Stimulated activated CD8-positive, alpha-beta memory T cell treated with anti-CD3 and anti-CD28 coated beads, Interleukin-7, amount 100 ng/mL, for 1 hour (primary cell): ENCODE measurements at places on chromosomes 3 and 15.

DNA sequence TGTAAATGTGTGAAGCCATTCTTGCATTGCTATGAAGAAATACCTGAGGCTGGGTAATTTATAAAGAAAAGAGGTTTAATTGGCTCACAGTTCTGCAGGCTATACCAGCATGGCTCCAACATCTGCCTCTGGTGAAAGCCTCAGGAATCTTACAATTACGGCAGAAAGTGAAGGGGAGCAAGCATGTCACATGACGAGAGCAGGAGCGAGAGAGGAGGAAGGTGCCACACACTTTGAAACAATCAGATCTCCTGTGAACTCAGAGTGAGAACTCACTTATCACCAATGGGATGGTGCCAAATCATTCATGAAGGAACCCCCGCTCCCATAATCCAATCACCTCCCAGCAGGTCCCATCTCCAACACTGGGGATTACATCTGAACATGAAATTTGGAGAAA, 213.6 kb upstream of the TSC22D2 start:
- no peak for DNase-seq

GRCh38 chr15:61644550-61644949, 415.4 kb upstream of the RORA start:
- no peak for DNase-seq

DNA sequence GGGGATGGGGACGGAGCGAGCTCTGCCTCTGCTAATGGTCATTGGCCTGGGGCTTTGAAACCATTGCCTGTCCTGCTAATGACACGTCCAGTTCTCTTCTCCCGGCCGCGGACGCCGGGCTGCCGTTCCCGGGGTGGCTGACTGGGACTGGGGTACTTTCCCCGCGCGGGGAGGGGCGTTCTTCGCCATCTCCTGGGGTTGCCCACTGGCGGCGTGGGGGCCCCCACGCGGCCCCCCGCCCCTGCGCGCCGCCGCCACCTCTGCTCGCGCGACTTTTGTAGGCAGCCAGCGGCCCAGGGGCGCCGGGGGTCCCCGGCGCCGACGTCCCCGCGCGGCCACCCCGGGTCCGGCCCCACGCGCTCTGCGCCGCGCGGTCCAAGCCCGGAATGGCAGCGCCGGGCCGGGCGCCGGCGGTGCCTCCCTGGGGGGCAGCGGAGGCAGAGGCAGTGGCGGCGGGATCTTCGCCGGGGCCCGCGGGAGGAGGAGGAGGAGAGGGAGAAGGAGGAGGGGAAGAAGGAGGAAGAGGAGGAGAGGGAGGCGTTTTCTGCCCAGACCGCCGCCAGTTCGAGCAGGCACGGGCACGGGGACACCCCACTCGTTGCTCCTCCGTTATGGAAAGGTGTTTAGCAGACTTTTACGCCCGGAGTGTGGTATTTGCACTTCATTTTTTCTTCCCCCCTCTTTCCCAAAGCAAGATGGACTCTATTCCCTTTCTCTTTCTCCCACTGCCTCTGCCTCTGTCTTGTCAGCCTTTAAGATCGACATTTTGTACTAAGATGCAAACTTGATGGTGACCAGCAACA, 2.3 kb downstream of the BBX start:
- DNase-seq, result no peak

GRCh38 chr3:57557085-57557537, 1.0 kb downstream of the PDE12 start:
- no peak for DNase-seq

DNA sequence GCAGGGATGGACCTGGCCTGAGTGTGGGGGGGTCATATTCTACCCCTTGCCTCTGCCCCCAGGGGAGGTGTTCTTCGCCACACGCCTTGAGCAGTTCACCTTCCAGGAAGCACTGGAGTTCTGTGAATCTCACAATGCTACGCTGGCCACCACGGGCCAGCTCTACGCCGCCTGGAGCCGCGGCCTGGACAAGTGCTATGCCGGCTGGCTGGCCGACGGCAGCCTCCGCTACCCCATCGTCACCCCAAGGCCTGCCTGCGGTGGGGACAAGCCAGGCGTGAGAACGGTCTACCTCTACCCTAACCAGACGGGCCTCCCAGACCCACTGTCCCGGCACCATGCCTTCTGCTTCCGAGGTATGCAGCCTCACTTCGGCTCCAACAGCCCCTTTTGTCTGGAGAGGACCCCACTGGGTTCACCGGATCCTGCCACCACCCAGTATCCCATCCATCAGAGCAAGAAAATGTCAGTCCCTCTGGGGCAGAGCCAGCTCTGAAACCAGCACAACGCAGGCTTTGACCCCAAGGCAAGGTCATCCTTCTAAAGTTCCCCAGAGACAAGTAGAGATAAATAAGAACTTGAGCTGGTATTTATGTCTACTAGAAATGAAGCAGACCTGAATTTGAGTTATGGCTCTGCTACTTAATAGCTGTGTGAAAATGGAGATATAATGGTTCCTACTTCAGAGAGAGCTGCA, 45.8 kb downstream of the HAPLN3 start:
- no peak for DNase-seq

DNA sequence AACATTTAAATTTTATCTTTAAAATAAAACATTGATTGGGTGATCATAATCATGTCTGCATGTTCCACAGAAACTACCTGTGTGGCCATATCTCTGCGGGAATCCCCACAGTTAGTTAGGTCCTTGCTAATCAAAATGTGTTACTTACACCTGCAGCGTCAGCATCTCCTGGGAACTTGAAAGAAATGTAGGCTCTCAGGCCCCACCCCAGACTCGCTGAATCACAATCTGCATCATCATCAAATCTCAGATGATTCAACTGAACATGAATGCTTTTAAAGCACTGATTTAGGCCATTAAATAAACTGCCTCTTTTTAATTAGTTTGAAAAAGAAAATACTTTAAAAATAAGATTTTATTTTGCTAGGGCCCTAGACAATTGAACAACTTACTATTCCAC, 577.8 kb downstream of the PYDC2 start:
- no peak for DNase-seq

DNA sequence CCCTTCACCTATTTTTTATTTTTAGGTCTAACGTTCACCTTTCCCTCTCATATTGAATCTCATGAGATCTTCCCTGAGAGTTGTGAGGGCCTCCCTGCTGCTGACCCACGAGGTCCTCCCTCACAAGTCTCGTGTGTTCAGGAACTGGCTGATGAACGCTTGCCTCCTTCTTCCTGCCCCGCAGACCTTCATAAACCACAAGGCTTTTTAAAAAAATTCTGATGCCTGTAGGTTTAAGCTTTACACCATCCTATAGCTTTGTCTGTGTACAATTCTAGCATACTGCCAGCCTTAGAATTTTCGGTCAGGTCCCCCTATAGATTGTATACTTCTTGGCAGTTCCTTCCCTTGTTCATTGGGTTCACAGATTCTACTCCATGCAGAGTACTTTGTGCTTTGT, 50.5 kb downstream of the CHST2 start:
- no peak for DNase-seq

DNA sequence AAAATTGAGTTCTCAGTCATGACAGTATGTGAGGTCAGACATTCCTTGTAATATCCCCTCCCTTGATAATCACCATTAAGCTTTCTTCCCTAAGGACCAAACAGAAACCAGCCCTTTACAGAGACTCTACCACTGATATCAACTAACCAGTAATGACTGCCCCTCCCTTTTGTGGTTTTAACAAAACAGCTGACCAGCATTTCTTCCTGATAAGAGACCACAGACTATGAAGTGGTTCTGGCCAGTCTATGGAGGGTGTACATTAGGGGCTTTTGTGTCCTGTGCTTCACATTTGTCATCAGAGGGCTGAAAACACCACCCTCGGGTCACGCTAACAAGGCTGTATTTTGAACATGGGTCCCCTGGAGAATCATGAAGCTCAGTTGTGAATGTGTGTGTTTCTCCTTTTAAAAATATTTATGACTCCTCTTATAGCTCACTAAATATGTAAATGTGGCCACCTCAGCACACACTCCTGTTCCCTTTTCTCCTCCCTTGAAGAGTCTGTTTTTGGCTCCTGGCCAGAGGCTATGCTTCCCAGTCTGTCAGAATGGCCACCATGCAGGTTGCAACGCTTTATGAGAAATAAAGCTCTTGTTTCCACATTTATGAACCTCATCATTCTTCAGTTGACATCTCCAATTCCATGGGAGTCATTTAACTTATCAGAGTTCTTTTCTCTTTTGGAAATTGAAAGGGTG, 239.3 kb downstream of the CPNE4 start:
- no peak for DNase-seq

- no peak for DNase-seq
Observed at GRCh38 chr15:101651554-101652097, 555 bp downstream of the TM2D3 start.

- no peak for DNase-seq
Observed at GRCh38 chr3:55202326-55202725, 274.5 kb upstream of the LRTM1 start.

GRCh38 chr15:79900087-79900486, 3.3 kb upstream of the MTHFS start:
- no peak for DNase-seq

DNA sequence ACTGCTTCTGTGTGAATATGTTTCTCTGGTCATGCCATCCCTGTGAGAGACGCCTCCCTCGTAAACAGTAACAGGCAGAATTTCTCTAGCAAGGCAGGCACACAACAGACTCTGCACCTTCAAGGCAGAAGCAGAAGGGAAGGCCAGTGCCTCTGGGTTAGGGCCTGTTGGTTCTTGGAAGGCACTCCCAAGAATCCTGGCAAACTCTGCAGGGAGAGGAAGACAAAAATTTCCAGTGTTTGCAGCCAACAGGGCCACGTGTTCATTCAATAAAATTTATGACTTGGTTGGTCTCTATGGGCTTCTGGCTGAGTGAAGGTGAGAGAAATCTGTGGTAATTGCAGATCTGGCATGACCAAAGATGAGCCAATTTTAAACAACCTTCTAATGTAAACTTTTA, 39.3 kb downstream of the NFKBIZ start:
- DNase-seq, result no peak

DNA sequence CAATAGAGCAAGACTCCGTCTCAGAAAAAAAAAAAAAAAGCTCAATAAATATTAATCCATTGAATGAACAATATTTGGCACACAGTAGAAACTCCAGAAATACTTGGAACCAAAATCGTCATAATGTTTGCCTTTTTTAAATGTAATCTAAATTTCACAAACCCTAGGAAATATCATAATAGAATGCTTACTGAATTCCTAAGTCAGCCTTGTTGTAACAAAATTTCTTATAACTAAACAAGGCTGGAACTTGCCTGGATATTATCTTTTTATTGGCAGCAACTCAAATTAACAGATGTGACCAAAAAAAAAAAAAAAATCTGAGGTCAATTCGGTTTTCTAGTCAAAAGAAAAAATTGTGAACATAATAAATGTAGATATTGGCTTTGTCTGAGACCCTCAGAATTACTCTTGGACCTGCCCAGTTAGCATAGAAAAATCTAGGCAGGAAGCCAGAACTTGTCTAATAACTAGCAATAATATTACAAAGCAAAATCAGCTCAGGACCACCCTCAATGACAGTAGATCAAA, 33.3 kb downstream of the GABPB1 start:
- DNase-seq, result no peak

- DNase-seq, result no peak
Observed at GRCh38 chr3:182636646-182637045, 156.7 kb upstream of the ATP11B start.

GRCh38 chr15:99110581-99111320, 5.9 kb downstream of the SYNM start:
- no peak for DNase-seq

DNA sequence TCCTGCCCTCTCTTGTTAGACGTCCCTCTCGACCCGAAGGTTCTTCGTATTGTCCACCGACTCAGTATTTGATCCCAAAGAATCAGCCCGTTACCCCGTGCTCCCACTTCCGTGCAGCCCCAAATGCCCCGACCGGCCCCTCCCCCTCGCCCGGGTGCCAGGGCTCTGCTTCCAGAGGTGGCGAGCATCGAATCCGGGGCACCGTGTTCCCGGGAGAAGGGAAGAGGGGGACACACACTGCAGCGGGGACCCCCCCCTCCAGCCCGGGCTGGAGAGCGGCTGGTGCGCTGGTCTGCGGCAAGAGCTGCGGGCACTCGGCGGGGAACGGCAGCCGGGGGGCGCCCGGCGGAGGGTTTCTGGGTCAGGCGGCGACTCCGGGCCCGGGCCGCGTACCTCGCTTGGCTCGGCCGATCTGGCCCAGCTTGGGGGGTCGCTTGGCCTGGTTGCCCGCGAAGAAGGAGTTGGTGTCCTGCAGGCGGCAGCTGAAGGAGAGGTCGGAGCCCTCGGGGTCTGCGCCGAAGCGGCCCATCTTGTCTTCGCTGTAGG, 556 bp downstream of the CAMK2N2 start:
- DNase-seq, result no peak

GRCh38 chr3:24264748-24265158, 229.9 kb downstream of the THRB start:
- DNase-seq, result no peak

- DNase-seq, result no peak
Observed at GRCh38 chr15:51765751-51766150, 14.4 kb downstream of the TMOD2 start.

GRCh38 chr3:72432246-72432645, 416.0 kb downstream of the SHQ1 start:
- no peak for DNase-seq

GRCh38 chr3:64188810-64189560, 36.3 kb downstream of the PRICKLE2 start:
- DNase-seq, result no peak

GRCh38 chr15:70356919-70357318, 259.2 kb upstream of the TLE3 start:
- DNase-seq, result no peak

DNA sequence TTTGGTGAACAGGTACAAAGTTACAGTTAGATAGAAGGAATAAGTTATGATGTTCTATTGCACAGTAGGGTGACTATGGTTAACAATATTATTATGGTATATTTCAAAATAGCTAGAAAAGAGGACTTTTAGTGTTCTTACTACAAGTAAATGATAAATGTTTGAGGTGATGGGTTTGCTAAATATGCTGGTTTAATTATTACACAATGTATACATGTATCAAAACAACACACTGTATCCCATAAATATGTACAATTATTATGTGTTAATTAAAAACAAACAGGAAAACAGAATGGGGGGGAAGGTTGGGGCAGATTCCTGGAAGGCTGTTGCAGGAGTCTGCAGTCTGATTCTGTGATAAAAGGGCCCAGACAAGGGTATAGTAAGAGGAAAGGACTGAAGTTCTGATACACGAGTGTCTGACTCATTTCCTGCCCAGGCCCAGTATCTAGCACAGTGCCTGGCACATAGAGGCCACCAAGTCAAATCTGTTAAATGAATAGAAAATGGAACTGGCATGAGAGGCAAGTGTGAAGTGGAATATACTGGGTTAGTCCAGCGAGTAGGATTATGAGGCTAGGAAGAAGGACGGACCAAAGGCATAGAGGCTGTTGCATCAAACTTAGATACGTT, 7.2 kb upstream of the ENTPD3 start:
- no peak for DNase-seq

- DNase-seq, result no peak
Observed at GRCh38 chr3:110456438-110457138, 615.0 kb upstream of the NECTIN3 start.
